CD8-positive, alpha-beta memory T cell (primary cell): ENCODE measurements at places on chromosomes 6 and 20.

GRCh38 chr6:35495258-35496035, 1.4 kb downstream of the TEAD3 start:
- DNase-seq = no peak

DNA sequence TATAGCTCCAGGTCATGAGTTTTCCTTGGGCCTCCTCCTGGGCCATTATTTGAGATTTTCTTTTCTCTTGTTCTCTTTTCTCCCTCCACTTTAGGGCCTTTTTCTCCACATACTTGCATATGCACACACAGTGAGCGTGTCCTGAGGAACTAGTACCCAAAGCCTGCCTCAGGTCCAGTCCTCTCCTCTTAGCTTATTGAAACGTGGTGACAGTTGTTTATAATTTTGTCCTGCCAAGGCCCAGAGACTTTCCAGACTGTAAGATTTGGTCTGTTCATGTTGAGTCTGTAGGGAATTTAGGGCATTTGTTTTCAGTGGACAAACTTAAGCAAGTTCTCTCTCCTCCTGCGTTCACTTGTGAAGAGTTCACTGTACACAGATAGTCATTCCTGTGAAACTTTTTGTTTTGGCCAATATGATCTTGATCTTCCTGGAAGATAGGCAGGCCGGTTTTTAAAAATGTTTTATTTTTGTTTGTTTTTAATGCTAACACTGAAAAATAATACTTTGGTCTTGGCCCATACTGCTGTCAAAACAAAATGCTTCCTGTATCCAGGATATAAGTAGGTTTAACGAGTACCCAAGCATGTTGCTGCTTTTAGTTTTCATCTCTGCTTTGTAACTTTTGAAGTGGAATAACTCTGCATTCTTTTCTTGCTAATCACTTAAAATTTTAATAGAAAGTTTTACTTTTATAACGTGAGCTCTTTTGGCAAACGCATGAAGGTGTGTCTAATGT, 20.7 kb downstream of the LRRC1 start:
- DNase-seq = no peak

DNA sequence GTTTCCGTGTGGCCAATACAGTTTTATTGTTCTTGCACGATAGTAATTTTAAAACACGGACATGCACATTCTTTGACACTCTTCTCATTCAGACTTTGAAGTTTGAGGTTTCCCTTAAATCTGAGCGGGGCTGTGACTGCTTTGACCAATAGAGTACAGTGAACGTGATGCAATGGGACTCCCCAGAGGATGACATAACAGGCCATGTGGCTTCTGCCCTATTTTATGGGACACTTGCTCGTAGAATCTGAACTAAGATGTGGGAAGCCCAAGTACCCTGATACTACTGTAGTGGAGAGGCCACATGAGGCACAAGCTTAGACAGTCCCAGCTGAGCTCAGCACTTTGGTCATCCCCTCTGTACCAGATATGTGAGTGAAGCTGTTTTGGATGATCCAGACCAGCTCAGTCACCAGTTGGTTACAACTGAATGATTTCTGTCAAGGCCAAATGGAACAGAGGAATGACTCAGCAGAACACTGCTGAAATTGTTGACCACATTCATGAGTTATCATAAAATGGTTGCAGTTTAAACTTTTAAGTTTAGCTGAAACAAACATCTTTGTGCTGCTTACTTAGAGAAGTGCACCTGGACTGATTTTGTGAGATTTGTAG, 279.4 kb downstream of the RFPL4B start:
- DNase-seq = no peak

GRCh38 chr6:83083476-83083875, 16.0 kb downstream of the DOP1A start:
- no peak for DNase-seq

- DNase-seq = peak; percentile 58
These were observed 525 bp downstream of the NCOA7 start for GRCh38 chr6:125791151-125791819.

DNA sequence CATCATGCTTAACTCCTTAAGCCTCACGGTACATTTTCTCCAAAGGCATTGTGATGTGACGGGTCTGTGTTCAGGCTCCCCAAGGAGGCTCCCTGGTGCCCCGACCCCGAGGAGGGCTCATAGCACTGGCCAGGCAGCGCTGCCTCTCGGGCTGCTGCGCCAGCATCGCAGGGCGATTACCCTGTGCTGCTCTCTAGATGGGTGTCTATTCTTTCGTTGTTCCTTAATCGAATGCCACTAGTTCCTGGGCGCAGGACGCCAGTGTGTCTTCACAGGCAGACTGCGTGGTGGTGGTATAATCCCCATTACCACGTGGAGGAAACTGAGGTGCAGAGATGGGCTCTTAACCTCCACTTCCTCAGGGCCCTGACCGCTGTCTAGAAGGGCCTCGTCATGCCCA, 267.4 kb downstream of the CDH4 start:
- DNase-seq = no peak

- no peak for DNase-seq
These were observed 77.1 kb downstream of the SLC2A10 start for GRCh38 chr20:46786566-46786965.

DNA sequence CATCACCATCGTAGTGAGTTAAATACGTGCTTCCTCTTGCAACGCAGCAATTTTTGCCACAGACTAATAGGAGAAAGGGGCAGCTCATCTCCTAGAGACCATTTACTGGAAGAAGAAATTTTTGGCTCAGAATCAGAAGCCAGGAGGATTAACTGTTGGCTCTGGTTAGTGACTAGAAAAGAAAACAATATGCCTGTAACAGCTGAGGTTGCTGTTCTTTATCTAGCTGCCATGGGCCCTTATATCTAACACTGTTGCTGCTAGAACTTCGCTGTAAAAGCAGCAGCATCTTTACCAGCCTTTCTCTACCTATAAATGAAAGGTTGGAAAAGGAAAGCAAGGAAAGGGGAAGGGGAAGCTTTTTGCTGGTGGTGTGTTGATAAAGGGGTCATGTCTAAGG, 65.9 kb downstream of the FAM135A start:
- DNase-seq = no peak

DNA sequence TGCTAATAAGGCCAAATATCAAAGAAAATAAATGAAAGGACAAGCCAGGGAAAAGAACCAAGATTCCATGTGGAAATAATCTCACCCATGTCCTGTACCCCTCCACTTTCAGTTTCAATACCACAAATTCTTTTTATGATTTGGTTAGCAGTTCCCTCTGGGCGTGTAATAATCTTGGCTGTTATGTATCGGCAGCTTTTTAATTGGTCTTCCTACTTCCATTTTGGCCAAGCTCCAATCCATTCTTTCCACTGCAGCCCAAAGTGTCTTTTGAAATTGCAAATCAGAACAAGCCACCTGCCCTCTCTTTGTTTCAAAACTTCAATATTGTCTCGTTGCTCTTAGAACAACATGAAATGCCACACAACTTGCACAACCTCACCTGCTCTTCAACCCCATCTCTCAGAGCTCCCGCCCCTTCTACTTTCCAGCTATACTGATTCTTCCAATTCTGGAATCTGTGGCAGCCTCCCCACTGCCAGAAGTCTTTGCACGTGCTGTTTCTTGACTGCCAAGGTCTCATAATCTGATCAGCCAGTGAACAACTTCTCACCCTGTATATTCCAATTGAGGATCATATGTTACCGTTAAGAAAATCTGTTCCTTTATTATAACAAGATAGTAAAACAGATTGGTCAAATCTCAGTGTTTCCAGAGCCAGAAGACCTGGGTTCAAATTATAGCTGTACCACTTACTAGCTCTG, 354.5 kb downstream of the CBLN4 start:
- no peak for DNase-seq

GRCh38 chr6:23728707-23729106, 397.3 kb upstream of the NRSN1 start:
- no peak for DNase-seq

DNA sequence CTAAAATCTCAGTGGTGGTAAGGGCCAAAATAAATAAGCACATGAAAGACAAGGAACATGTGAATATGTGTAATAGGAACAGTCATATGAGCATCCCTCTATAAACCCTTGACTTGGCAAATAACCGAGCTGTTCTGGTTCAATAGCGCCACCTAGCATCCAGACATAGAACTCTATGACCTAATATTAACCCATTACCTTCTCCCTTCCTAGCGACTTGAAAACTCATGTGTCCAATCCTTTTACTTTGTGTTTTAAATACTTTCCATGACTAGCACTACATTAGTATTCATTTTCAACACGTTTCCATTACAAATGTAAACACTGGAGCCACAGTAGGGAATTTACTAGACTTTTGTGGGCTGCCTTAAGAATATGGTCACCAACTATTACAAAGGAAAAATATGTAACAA, 279.7 kb downstream of the UST start:
- DNase-seq = no peak

DNA sequence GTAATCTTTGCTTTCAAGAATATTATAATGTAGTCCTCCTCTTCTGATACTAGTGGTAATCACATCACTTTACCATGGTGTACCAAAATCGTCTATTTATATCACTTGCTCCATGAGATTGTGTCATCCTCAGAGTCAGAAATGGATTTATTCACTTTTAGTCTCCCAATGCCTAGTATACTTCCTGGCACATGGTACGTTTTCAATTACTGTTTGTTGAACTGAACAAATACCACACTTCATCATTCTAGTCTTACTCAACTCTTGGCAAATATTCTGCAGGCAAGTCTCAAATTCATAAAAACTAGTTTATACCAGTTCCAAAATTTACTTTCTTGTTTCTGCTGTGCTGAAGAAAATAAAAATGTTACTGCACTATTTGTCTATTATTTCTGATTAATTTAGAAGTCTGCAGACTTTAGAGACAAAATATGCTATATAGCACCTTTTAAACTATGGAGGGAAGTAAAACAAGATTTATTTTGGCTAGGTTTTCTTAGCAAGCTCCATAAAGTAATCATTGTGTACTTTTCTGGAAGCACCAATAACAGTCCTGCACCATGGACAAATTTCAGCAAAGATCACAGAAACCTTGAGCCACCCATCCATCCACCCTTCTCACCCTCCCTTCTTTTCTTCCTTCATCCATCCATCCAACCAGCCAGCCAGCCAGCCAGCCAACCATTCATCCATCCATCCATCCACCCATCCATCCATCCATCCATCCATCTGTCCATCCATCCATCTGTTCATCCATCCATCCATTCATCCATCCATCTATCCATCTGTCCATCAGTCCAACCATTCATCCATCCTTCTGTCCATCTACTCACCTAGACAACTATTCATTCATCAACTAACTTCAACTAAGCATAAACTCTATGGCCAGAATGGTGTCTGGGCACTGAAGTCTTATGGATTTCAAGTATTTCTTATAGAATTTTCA, 102.1 kb upstream of the STMND1 start:
- no peak for DNase-seq

GRCh38 chr6:40627316-40627715, 40.2 kb upstream of the LRFN2 start:
- DNase-seq = no peak

- no peak for DNase-seq
These were observed 44.0 kb downstream of the LRFN2 start for GRCh38 chr6:40543146-40543545.

GRCh38 chr20:50020288-50020687, 37.5 kb downstream of the SNAI1 start:
- no peak for DNase-seq

DNA sequence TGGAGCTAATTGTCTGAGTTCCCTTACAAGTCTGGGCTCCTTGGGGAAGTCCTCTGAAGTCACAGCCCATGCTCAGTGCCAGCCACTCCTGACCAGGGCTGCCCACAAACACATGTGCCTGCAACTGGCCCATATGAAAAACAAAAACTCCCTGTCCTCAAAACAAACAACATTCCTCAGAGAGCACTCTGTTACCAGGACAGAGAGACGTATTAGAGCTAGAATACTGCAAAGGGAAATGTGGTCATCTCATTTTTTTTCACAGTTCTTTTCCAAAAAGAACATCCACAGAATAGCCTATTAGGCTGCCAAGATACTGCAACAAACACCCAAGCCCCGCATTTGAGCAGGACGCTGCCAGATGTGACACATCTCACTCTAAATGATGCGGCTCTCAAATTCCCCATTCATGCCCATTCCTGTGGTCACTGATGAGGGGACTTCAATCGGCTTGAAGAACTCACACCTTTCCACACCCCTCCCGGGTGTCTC, 71.1 kb downstream of the SLC22A23 start:
- DNase-seq = no peak

- DNase-seq = peak; percentile 48
These were observed 129.9 kb downstream of the LPA start for GRCh38 chr6:160534050-160534696.

DNA sequence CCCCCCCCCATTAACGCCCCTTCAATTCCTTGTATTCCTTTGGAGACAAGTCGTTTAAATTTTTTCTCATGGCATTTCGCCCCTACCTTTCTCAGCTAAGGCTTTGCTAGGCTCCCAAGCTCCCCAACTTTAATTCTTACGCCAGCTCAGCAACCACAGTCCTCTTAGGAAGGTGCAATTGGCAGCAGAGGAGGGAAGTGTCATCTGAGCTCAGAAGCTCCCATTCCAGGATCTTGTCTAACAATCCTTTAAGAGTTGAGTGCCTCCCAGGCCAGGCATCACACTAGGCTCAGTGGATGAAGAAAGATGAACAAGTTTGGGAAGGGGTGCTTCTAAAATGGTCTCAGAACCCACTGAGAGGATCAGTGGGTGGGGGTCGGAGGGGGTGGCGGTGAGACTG, 131.2 kb upstream of the AKAP12 start:
- DNase-seq = no peak

- DNase-seq = peak; percentile 87
These were observed at the start of gene PREX1 for GRCh38 chr20:48827855-48828733. Gene PREX1, minus strand, starts transcription at chr20:48827999. Its CDS starts 139 bp downstream, at chr20:48827860.

DNA sequence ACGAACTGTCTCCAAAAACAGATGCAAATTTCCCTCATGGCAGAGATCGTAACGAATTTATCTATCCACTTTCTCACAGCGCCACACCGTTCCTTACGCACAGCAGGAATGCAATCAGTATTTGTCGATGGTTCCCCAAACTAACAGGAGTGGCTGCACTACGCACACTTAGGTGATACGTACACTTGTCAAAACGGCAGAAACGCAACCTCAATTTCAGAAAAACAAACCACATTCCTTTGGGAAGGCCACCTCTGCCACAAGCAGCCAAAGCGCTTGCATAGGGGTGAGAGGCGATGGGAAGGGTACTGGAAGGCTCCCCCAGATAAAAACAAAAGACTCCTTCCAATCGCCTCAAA, 638 bp downstream of the MDN1 start:
- no peak for DNase-seq

GRCh38 chr6:72913797-72914196, 291.9 kb downstream of the KCNQ5 start:
- DNase-seq = no peak

DNA sequence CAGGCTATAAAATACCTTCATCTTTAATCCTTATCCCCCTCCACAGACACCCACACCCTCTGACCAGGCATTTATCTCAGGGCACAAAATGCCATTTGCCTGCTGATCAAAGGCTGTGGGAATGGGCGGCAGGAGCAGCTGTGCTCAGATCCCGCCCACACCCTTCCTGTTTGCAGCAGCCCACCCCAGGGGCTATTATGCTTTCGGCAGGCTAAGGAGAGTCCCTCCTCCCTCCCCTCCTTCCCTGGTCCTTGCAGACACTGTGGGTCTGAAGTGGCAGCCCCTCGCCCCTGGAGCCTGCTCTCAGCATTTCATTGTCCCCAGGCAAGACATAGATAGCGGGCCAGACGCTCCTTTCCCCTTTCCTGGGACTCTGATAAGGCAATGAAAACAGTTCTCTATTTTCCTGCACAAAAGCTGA, 220.8 kb upstream of the HEY2 start:
- no peak for DNase-seq

GRCh38 chr20:3471397-3472021, 691 bp downstream of the ATRN start:
- DNase-seq = no peak

GRCh38 chr20:38748861-38749149, 545 bp downstream of the ACTR5 start:
- no peak for DNase-seq

GRCh38 chr6:166005401-166005943, 162.2 kb downstream of the TBXT start:
- no peak for DNase-seq
